EL (cell line): ENCODE measurements at places on chromosomes 5 and 9.

- peak; percentile 59 for DNase-seq
Measured at GRCh38 chr9:17810728-17811571, 232.1 kb downstream of the SH3GL2 start.

DNA sequence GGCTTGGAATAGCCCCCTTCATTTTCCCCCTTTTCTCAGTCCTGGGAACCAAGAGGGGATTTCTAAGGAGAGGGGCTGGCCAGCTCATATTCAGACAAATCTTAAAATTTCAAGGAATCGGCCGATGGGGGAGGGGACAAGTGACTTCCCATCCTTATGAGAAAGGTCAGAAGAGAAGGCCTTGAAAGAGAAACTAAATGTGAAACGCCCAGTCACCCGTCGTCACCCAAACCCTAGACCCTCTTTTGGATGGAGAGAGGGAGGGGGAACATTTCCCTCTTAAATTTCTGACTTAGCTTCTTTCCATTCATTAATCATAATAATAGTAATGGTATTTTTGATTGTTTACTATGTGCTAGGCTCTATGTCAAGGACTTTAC, 850 bp upstream of the CCL19 start:
- DNase-seq, result no peak

DNA sequence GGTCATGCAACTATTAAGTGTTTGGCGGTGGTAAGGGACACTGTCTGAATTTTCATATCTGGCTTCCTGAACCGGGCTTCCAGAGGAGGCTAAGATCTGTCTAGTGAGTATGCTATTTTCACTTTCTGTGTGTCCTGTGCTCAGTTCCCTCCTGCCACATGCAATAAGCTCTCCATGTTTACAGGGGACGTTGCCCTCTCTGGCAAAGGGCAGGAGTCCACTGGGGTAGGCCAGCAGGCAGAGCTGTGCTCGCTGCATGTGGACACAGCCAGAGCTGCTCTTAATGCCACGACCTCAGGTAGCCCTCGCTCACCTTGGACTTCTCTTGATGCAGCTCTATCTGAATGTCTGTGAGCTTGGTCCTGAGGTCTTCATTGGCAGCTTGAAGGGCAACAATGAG, 111.2 kb downstream of the JAKMIP2 start:
- no peak for DNase-seq

DNA sequence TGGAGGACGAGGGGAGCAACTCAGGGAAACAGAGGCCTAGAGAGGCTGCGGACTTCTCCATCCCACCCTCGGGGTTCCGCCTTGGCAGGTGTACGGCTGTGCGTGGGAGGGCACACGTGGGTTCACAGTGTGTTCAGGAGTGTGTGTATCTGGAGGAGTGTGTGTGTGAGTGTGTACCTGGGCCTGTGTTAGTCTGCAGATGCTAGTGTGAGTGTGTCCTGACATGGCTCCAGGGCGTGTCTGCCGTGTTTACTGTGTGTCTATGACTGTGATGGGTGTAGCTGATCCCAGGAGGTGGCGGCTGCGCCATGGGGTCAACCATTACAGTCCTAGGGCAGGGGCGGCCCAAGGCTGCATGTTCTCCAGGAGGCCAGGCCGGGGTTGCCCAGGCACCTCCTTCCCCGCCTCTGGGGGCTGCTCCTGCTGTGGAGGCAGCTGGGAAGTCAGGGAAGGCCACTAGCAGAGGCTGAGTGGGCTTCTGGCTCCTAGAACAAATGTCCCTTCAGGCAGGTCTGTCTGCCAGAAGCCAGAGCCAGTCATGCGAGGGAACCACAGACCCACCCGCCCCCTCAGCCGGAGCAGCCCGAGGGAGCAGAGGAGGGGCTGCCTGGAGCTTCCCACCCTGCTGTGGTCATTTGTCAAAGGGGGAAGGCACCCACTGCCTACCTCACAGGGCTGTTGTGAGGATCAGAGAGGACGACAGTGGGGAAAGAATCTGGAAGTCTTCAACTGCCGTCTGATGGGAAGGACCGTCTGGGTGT, 21.4 kb downstream of the CRB2 start:
- no peak for DNase-seq

- DNase-seq, result no peak
Measured at GRCh38 chr9:74499770-74500583, 2.8 kb downstream of the RORB start.

DNA sequence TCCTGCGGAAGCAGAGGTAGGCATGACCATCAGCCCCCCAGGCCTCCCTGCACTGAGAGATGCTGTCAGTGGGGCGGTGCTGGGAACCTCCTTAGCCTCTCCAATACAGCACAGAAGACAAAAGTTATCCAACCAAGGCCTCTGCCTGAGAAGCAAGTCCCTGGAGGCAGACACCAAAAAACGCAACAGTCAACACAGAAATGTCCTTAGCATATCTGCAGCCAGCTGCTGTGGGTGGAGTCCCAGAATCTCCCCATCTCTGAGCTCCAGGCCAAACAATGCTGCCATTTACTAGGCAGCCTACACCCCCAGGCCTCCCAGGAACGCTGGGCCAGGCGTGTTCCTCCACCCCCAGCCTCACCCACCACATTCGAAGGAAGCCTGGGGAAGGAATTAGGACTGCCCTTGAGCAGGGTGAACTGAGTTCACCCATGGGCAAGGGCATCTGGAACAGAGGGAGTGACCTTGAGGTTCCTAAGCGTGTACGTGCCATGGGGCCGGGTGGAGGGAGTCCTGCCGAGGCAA, 43.7 kb downstream of the STK10 start:
- no peak for DNase-seq

GRCh38 chr9:71145179-71145578, 23.8 kb upstream of the TRPM3 start:
- DNase-seq, result no peak

DNA sequence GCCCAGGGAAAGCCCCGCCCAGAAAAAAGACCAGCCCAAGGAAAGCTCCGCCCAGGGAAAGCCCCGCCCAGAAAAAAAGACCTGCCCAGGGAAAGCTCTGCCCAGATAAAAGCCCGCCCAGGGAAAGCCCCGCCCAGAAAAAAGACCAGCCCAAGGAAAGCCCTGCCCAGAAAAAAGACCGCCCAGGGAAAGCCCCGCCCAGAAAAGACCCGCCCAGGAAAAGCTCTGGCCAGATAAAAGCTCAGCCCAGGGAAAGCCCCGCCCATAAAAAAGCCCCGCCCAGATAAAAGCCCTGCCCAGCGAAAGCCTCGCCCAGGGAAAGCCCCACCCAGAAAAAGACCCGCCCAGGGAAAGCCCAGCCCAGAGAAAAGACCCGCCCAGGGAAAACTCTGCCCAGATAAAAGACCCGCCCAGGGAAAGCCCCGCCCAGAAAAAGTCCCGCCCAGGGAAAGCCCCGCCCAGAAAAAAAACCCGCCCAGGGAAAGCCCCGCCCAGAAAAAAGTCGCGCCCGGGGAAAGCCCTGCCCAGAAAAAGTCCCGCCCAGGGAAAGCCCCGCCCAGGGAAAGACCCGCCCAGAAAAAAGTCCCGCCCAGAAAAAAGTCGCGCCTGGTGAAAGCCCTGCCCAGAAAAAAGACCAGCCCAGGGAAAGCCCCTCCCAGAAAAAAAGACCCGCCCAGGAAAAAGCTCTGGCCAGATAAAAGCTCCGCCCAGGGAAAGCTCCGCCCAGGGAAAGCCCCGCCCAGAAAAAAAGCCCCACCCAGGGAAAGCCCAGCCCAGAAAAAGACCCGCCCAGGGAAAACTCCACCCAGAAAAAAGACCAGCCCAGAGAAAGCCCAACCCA, 11.9 kb downstream of the GRIN1 start:
- peak; percentile 34 for DNase-seq

GRCh38 chr9:135144581-135145170, 57.2 kb downstream of the OLFM1 start:
- no peak for DNase-seq

DNA sequence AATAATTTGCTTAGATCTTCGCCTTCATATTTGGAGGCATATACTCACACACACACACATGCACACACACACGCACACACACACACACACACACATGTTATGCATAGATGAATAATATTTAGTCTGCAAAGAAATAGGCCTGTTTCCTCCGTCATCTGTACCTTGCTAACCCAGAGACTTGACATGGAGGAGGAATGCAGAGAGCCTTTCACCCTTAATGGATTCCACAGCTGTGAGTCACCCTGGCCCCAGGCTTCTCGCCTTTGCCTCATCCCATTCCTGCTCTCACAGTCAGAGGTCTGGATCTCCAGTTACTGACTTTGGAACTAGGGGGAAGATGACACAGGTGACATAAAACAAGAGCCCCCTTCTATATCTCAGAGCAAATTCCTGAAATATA, 29.7 kb downstream of the ZNF462 start:
- peak; percentile 100 for DNase-seq

GRCh38 chr9:69993110-69993509, 50.5 kb upstream of the MAMDC2 start:
- DNase-seq, result no peak

DNA sequence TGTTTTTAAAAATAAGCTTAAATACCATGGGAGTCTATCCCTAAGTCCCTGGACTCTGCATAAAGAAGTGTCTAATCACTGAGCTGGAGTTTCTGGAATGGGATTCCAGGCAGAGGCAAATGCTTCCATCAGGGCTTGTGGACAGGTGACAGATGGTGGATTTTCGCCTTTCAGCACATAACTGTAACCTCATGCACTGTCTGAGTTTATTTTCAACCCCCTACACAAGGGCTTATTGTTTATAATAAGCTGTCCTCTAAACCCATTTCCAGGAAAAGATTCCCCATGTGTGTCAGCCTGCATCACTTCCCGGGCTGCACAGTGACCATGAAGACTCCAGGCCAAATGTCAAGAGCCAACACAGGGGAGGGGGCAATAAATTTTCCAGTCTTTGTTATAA, 264.0 kb downstream of the PIK3R1 start:
- DNase-seq, result no peak

- DNase-seq, result no peak
Measured at GRCh38 chr9:122442568-122442967, 35.2 kb downstream of the OR1J1 start.

GRCh38 chr5:90810211-90810610, 251.6 kb downstream of the ADGRV1 start:
- DNase-seq, result no peak

- DNase-seq, result peak; percentile 5
Measured at GRCh38 chr5:164345173-164345849, 839.9 kb downstream of the MAT2B start.
